Stimulated activated CD4-positive, alpha-beta T cell treated with anti-CD3 and anti-CD28 coated beads, TNF-alpha, amount 100 ng/mL, for 4 hours (primary cell): ENCODE measurements at places on chromosomes 12 and 14.

DNA sequence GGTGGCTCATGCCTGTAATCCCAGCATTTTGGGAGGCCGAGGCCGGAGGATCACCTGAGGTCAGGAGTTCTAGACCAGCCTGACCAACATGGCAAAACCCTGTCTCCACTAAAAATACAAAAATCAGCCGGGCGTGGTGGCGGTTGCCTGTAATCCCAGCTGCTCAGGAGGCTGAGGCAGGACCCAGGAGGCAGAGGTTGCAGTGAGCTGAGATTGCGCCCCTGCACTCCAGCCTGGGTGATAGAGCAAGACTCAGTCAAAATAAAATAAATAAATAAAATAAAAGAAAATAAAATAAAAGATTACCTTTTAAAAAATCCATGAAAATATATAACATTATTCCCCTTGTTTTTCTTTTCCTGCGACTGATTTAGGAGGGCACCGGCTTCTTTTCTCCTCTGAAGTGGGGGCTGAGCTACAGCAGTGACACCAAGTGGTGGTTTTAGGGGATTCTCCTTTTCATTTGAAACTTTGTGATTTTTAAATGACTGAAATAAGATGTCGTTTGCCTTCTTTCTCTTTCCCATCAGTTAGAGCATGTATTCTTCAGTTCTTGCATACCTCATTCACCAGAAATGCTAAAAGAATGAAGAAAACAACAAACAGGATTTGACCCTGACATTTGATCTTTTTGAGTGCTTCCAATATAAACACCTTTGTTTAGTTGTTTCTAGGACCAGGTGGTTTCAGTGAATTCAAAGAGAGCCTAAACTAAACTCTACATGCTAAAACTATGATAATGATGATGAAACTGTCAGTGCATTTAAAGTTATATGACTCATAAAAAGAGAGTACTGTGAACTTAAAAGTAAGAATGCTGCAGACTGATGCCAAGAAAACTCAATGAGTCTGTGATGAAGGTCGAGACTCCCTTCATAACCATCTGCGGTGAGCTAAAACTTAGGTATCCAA is 22.6 kb upstream of the PKP2 start:
- no peak for DNase-seq

- DNase-seq, result no peak
Measured at GRCh38 chr14:75697386-75697785, 36.3 kb downstream of the TTLL5 start.

DNA sequence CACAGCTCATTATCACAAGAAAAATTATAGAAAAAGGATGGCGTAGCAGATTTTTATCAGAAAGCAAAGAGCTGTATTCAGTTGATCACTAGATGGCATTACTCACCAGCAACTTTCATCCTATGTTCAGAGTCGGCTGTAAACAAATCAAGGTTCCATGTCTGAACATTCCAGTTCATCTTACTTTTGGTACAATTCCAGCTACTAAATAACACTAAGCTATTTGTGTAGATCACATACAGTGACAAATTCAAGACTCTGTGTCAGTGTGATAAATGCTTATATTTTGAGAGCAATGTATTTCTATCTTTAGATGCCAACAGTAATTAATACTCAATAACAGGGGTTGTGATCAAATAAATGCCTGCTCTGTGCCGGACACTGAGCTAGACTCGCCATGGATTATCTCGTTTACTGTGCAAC is 30.1 kb downstream of the NRDE2 start:
- DNase-seq, result no peak

- DNase-seq, result no peak
Measured at GRCh38 chr12:98446060-98446459, 69.3 kb upstream of the TMPO start.

DNA sequence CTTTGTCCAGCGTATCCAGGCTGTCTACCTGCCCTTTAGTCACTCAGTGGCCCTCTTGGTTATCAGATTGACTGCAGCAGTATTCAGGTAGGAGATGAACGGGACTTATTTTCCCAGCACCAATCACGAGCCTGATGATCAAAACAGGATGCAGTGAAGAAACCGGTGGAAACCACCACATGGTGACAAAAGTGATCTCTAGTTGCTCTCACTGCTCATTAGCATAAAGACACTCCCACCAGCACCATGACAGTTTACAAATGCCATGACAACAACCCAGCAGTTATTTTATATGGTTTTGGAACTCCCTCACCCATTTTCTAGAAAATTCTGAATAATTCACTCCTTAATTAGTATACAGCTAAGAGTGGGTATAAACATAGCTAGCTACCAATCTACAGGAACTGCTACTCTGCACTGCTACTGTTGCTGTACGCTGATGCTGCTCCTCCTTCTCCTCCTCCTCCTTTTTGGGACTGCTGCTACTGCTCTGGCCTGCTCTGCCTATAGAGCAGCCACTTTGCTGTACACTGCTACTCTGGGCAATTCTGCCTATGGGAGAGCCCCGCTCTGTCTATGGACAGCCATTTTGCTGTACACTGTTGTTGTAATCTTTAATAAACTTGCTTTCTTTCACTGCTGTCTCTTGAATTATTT is 142.5 kb upstream of the SSTR1 start:
- DNase-seq, result no peak

DNA sequence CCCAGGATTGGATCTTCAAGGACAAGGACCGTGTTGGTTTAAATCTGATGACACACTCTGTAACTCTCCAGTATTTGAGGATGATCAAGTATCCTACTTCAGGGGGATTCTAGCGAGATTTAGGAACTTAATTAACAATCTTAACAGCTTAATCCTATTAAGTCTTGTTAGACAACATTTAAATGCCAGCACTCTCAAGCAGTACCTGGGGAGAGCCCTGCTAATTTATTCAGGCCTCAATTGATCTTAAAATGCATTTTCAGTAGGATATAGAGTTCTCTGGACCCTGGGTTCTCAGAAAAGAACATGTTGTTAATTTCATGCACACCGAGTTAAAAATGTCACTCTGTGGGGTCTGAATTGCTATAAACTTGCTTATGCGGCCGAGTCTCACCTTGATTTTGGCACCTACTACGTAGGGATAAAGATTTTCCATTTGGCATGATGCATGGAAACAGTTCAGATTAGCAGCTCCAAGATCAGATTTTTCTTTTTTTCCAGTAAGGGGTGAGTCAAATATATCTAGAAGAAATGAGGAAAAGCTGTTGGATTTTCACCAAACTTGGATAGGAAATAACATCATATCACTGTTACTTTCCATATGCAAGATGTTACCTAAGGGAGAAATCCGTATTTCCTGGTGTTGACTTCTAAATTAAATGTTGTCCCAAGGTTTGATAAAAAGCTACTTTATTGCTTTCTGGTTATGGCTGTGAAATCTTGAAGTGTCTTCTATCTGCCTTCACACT is 76.1 kb downstream of the SLC24A4 start:
- no peak for DNase-seq

- DNase-seq, result no peak
Measured at GRCh38 chr14:63996016-63996415, 143.2 kb downstream of the SYNE2 start.

- no peak for DNase-seq
Measured at GRCh38 chr12:57101892-57102695, 9.1 kb downstream of the STAT6 start.

DNA sequence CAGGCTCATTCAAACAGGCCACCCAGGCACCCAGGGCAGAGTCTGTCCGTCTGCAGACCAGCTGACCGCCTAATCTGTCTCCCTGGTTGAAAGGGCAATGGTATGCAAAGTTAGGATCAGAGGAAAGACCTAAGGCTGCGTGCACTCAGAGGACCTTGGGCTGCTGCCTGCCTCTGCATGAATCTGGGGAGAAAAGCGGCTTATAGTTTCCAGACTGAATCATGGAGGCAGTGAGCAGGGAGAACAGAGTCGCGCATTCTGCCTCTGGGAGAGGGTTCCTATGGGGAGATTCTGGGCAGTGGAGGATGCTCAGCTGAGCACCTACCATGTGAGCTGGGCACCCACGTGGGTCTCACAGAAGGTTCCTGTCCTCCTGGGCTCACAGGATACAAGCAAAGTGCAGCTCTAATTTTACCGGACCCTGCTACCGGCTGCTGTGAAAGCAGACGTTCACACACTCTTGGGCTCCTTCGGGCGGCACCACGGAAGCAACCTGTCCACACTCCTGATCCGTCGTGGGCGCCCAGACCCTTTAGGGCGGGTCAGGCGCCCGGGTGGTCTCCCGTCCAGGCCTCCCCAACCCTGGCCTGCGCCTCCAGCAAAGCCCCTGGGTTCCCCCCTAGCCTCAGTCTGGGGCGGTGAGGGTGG is 772 bp downstream of the SCARB1 start:
- DNase-seq, result peak; percentile 13

- no peak for DNase-seq
Measured at GRCh38 chr14:77549451-77549850, 50.8 kb upstream of the ISM2 start.

DNA sequence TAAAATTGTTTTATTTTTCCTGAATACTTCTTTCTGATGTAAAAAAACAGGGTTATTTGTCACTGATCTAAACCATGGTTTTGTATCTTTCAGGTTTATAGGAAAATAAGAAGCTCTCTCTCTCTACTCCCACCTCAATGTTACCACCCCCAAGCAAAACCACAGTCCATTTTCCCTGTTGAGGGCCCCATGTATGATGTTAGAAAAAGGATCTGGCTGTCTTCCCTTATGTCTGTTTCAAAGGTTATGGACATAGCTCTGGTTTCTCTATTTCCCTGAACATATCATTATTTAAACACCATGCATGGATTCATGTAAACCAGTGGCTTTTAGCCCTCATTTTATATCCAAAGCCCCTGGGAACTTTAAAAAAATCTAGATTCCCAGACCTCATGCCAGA is 649.0 kb upstream of the TBX3 start:
- no peak for DNase-seq

GRCh38 chr14:68373124-68373646 is 419.7 kb downstream of the ZFP36L1 start:
- no peak for DNase-seq

DNA sequence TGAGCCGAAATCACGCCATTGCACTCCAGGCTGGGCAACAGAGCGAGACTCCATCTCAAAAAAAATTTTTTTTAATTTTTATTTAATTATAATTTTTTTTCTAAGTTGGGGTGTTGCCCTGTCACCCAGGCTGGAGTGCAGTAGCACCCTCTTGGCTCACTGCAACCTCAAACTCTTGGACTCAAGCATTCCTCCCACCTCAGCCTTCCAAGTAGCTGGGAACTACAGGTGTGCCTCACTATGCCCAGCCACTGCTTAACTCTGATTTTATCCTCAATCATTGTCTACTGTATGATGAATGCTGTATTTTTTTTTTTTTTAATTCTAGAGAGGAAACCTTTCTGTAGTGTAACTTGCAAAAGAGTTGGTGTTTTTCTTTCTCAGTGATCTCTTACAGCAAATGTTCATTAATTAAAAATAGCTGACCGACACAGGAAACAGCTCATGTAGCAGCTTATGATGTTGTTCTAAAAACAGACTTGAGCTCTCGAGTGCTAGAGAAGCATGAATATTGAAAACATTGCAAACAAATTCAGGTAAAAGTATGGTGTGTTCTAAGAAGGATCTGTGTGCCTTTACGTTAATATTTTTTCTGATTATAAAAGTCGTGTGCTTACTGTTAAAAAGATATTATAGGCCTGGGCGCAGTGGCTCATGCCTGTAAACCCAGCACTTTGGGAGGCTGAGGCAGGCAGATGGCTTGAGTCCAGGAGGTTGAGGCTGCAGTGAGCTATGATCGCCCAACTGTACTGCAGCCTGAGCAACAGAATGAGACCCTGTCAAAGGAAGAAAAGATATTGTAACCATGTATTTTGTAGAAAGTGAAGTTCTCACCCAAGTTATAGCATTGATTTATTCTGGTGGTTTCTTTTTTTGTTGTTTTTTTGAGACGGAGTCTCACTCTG is 68.9 kb downstream of the FGD4 start:
- DNase-seq, result no peak
